ENCODE measurements at places on chromosomes 2 and 18.
A peak's percentile ranks its signal among the peaks of the same experiment; 100 is the strongest.

GRCh38 chr2:188322569-188323551 is 31.2 kb downstream of the GULP1 start:
- no peak for DNase-seq

DNA sequence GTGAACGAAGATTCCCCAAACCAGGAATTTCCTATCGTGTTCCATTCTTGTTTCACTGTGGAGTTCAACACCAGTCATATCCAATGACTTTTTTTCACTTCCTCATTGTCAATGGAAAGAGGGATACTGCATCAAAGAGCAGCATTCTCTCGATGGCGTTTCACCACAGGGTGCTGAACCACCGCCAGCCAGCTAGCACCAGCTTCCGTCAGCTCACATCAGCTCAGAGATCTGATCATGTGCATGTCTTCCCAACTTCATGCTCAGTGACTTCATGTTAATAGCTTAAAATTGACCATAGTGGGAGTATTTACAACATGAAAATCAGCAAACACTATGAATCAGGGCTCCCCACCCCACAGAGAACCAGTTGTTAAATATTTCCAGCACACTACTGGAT is 359.9 kb downstream of the TNS1 start:
- DNase-seq = no peak

DNA sequence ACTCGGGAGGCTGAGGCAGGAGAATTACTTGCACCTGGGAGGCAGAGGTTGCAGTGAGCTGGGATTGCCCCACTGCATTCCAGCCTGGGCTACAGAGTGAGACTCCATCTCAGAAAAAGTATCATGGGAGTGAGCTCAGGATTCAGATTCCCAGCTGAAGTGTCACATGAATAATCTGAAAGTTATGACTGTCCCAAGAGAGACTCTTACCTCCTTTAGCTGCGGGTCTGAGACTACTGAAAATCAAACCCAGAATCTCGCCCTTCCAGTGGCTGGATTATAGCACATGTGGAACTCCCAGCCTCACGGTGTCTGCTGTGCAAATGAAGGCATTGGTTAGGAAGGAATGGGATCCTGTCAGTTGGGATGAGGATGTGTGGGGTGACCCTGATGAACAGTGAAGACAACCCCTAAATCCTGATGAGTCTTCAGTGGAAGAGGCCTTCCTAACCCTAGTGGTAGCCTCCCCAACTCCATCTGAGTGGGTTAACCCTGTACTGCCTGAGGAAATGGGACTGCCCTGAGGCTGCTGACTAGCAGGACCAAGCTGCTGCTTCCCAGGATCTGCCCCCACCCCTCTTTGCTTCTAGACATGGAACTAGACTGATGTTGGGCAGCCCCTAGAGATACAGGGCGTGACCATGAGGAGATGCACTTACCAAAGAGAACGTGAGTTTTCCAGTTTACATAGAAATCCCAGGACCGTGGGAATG is 16.5 kb downstream of the BOK start:
- no peak for DNase-seq

DNA sequence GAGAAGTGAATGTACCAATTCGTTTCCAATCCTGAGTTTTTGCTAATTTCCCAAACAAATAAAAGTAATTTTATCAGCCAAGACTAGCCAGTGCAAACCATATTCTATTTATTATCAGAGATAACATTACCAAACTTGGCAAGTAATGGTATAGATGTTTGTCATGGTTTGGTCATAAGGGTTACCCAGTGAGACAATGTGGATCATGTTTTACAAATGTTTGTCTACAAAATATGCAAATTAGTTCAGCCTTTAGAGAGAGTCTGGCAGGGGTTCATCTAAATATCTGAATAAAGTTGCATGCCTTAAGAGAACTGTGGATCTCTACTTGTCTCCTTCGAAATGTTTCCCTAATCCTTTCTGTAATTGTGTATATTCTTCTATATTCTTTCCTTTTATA is 152.2 kb downstream of the KCNH7 start:
- DNase-seq = no peak

- peak; percentile 3 for DNase-seq
Observed at GRCh38 chr2:44233450-44234128, 41.7 kb upstream of the SLC3A1 start.

- no peak for DNase-seq
Observed at GRCh38 chr18:53795610-53796009, 428.9 kb downstream of the MBD2 start.

GRCh38 chr18:56493531-56493930 is 144.9 kb downstream of the TXNL1 start:
- no peak for DNase-seq

DNA sequence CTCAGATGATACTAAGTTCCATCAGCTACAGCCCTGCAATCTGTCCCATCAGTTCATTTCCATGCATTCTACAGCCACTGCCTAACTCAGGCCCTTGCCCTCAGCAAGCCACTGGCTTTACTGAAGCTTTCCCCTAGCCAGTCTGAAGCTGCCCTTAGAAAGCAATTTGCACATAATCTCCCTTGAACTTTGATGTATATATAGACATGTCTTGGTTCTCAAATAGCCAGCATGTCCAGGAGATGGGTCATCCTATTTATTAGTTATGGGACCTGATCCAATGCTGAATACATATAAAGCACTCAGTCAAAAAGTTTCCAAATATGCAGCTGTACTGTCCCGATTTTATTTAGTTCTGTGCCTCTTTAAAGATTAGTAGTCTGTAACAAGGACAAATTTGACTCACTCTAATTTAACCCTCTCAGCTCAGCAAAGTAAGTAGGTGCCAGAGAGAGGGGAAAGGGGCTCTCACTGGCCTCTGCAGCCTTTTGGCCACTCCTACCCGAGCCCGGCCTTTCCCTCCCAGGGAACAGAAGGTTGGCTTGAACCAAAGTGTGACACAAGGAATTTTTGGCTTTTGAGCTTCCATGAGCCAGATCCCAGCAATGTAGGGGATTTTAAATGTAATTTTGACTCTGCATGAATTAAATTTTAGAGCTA is 70.7 kb downstream of the CCDC93 start:
- DNase-seq = no peak

- no peak for DNase-seq
Observed at GRCh38 chr2:122539920-122540319, 784.5 kb downstream of the TSN start.

- no peak for DNase-seq
Observed at GRCh38 chr2:53802617-53803151, 15.8 kb downstream of the ERLEC1 start.

GRCh38 chr2:47221039-47221438 is 65.9 kb upstream of the STPG4 start:
- DNase-seq = no peak

GRCh38 chr2:105795575-105795934 is 50.8 kb downstream of the NCK2 start:
- peak; percentile 20 for DNase-seq

DNA sequence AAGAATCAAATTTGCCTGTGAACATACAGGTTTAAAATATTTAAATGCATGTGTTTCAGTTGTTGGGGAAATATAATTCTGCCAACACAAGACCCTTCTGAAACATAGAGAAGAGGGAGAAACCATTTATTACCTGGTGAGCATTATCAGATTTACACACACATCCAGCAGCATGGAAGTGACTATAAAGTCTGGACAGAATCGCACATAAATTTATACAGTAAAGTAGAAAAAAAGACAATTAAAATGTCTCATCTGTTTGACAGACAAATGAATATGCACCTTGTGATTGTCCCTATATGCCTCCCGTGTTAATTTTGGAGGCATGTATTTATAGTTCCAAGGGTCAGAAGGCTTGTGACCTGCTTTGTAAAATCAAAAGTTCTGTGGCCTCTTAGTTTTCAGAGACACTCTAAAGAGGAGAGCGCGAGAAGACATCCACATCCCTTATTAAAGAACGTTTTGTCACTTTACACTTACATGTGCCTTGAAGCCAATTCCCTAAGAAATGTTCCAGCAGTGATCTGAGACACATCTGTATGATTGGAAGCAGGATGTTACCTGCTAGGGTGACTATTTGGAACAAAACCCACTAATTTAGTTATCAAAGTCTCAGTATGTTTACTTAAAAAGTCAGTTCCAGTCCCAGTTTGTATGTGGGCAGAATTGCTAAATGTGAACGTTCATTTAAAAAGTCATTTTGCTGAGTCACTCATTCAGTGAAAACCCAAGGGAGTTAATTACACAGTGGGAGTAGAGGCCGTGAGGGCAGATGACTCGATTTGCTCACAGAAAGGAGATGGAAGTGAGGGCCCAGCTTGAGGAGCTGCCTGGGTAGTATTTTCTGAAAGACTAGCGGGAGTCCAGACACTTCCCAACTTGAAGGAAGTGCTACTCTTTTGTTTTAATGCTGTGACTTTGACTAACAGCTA is 527.6 kb upstream of the MEX3C start:
- peak; percentile 46 for DNase-seq

- no peak for DNase-seq
Observed at GRCh38 chr18:10497206-10497749, 28.5 kb upstream of the NAPG start.

GRCh38 chr18:45386041-45386655 is 229.1 kb upstream of the SLC14A2 start:
- DNase-seq = peak; percentile 1

DNA sequence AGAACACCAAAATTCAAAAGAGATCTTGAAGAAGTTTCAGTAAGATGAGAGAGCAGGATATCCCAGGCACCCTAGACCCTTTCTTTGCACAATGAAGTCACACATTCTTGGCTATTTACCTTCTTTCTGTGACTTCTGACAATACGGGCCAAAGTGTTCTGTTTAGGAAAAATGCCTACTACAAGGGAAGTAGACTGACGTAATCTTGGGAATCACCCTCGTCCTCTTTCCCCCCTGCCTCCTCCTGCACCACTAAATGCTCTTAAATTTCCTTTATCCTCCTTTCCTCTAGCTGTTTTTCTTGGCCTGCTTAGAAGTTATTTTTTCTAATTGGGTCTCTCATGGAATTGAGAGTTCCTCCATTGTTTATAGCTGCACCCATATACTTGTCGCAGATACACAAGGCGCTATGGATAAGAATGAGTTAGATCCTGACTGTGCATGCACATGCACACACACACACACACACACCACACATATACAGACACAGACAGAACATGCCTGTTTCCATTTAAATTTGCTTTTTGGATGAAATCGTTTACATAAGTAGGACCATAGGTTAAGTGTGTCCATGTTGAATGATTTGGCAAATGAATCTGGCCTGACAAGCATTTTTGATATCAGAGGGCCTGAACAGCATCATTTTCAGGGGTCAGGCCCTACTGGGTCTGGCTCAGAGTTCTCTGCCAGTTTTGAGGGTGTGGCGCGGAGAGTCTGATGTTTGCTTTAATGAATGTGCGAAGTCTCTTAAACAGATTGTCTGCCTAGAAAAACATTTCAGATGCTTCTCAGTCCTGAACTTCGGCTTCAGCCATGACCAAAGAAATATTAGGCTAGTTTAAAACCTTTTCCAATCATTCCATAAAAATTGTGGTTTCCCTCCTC is 131.9 kb upstream of the NT5C1B start:
- no peak for DNase-seq

All from NCI-H1436 treated with DMSO at 0.1 percent for 48 hours (cell line).